ENCODE measurements at places on chromosomes 5 and 9.
A peak's percentile ranks its signal among the peaks of the same experiment; 100 is the strongest.

DNA sequence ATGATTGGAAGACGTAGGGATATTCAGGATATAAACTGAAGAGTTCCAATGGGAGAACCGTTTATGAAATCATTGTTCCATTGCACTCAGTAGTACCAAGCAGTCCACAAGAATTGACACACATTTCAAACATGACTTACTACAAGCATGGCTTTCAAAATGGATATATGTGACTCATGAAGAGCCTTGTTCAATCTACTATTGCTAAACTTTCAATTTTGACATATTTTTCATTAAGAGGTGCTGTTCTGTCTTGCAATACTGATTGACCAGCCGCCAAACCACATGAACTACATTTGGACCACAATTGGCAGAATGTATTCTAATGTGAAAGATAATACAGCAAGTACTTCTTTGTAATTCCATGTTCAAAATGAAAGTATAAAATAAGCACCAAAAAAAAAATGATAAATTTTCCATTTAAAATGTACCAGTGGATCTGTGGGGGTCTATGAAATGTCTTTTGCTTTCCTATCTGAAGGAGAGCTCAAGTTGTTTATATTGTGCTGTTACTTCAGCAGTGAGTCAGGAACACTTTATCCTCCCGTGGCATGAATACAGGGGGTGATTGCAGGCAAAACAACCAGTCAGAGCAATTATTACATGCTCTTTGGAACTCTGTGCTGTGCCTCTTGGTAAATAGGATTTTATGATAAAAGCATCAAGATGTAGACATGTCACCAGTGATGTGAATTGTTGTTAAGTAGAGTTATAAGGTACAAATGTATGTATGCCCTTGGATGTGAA is 366.0 kb downstream of the ARRDC3 start:
- no peak for DNase-seq

- DNase-seq: no peak
These were observed 73.5 kb upstream of the GALNT10 start for GRCh38 chr5:154117050-154117449.

DNA sequence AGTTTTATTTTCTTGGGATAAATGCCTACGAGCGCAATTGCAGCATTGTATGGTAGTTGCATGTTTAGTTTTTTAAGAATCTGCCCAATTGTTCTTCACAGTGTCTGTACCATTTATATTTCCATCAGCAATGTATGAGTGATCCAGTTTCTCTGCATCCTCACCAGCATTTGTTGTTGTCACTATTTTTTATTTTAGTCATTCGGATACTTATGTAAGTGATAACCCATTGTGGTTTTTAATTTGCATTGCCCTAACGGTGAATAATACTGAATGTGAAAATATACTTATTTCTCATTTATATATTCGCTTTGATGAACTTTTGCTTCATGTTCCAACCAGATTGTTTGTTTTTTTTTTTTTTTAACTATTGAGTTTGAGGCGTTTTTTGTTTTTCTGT is 33.7 kb upstream of the PWWP2A start:
- DNase-seq: no peak

DNA sequence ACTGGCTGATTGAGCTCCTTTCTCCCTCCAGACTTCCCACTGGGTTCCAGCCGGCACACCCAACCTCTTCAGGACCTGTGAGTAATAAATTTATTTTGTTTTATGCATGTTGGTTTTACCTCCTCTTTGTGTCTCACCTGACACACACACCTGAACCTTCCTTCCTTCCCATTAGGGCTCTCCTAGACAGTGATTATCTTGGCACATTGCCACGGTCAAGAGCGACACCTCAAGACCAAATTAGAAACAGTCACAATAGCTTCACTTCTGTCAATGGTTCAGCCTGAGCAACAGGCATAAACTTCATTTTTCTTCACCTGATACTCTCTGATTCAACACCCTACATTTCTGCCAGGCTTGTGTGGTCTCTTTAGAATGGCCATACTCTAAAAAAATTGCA is 296.3 kb upstream of the SMARCA2 start:
- DNase-seq: no peak

DNA sequence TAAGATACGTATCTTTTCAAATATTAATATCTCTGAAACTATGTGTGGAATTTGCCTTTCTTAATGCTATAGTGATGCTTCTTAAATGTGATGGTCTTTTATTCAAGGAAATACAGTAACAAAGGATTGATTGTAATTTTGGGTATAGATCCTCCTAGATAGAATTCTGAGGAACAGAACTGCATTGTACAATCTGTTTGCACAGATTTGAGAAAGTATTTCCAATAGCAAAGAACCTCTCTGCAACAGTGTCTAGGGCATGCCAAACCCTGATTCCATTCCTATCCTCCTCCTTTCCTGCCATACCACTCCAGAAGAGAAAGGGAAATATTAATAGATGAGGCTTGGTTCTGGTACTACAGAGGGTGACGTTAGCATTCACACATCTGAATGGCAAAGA is 10.4 kb downstream of the SMIM15 start:
- DNase-seq: no peak

GRCh38 chr5:32098291-32098690 is 75.8 kb downstream of the GOLPH3 start:
- no peak for DNase-seq

DNA sequence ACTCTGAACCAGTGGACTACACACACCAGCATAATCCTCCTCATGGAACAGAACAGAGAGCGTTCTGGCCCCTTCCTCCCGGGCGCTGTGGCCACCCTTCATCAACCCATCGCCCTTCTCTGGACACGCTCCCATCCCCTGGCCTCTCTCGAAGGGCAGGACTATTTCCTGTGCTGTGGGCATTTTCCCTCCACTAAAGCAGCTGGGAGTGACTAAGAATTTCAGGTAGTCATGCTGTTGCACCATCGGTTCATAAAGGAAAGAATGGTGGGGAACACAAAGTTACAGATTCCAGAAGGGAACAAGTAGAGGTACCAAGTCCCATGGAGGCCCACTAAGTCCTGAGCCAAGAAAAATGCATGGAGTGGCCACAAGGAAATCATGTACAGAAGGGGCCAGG is 68.6 kb downstream of the EPB41L4B start:
- DNase-seq: no peak

- DNase-seq: no peak
These were observed 29.7 kb upstream of the AUH start for GRCh38 chr9:91391412-91391811.

GRCh38 chr5:115236599-115236998 is 26.1 kb downstream of the PGGT1B start:
- DNase-seq: no peak

- DNase-seq: no peak
These were observed 94.4 kb downstream of the VAV2 start for GRCh38 chr9:133897675-133898074.

DNA sequence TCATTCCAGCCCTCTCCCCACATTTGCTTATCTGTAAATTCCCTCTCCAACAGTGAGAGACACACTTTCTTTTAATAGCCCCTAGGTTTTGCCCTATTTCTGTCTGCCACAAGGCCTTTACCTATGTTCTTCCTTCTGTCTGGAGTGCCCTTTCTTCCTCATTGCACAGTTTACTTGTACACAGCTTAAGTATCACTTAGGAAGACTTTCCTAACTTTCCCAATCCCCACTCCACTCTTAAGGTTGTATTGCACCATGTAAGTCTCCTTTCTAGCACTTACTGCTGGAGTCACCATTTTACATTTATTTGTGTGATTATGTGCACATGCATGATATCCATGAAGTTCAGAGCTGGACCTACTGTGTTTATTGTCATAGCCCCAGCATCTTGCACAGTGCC is 10.8 kb upstream of the CKMT2 start:
- no peak for DNase-seq

GRCh38 chr5:61831736-61832135 is 474.3 kb upstream of the KIF2A start:
- DNase-seq: no peak

GRCh38 chr5:170579601-170580000 is 75.8 kb downstream of the KCNIP1 start:
- DNase-seq: no peak

DNA sequence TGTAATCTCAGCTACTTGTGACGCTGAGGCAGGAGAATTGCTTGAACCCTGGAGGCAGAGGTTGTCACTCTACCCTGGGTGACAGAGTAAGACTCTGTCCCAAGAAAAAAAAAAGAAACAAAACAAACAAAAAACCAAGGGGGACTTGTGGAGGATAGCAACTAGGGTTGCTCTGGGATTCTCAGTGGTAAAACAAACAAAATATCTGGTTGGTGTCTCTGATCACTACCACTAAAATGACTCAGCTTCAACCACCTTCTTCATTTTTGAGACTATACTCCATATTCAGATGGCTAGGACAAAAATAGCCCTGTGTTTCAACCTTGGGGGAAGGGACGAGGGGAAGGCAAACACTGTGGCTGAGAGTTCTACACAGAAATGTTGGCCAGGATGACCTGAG is 110.3 kb downstream of the ARRDC3 start:
- no peak for DNase-seq

GRCh38 chr5:76083555-76084495 is 642 bp downstream of the SV2C start:
- no peak for DNase-seq

DNA sequence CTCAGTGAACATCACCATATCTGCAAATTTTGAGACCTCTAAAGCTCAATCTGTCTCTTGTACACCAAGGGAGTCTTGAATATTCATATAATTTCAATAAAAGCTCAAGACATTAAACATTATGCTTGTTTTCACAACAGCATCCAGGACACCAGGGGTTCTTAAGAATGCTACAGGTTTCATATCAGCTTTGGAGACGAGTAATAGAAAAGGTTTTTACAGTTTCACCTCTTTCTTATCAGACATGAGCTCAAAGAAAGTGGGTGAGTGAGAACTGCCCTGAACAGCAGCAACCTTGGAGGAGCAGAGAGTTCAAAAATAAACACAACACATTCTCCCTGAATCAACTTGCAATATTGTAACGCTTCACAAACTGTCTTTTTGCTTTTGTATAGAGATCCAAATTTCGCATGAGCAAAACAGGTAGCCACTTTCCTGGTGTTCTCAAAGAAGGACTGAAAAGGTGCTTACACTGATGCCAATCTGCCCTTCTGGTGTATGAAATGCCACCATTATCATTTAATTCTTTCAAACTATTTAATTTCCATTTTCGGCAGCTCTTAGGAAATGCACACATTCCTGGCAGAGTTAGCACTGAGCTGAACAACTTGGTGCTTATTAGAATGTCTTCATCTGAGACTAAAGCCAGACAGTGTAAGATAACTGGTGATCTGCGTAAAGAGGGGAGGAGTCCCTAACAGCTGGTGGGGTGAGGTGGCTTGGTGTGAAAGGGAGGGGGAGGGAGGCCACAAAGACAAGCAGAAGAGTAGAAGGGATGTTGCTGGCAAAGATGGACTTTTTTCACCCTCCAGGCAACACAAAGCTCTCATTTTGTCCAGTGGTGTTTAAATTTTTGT is 535.3 kb downstream of the PDE4D start:
- peak; percentile 36 for DNase-seq

GRCh38 chr5:107980923-107981692 is 310.4 kb upstream of the EFNA5 start:
- no peak for DNase-seq

- DNase-seq: no peak
These were observed 53.9 kb upstream of the SUSD3 start for GRCh38 chr9:93004561-93004960.

DNA sequence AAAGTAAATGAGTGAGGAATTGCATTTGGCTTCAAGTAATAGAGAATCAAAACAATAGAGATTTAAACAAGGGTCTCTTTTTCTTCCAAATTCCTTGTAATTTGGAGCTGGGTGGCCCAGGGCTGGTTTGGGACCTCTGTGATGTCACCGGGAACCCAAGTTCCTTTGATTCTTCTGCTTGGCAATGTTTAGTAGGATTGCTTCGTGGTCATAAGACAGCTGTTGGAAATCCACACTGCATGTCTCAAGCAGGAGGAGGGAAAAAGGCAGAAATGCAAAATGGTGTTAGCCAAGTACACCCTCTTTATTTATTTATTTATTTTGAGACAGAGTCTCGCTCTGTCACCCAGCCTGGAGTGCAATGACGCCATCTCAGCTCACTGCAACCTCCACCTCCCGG is 72.6 kb upstream of the IL12B start:
- DNase-seq: no peak

- DNase-seq: no peak
These were observed 509.2 kb downstream of the CETN3 start for GRCh38 chr5:89900346-89900745.

DNA sequence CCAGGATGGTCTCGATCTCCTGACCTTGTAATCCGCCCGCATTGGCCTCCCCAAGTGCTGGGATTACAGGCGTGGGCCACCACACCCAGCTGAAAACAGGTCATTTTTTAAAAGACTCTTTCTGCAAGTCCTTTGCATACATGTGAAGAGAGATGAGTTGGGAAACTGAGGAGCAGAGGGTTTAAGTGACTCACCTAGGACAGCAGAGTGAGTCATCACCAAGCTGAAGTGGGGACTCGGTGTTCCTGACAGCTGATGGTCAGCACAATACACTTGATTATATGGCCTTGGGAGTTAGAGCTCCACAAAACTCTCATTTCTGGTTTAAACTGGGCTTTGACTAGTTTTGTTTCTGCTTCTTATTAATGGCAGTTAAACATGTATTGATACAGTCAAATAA is 38.1 kb upstream of the SSBP2 start:
- DNase-seq: no peak

DNA sequence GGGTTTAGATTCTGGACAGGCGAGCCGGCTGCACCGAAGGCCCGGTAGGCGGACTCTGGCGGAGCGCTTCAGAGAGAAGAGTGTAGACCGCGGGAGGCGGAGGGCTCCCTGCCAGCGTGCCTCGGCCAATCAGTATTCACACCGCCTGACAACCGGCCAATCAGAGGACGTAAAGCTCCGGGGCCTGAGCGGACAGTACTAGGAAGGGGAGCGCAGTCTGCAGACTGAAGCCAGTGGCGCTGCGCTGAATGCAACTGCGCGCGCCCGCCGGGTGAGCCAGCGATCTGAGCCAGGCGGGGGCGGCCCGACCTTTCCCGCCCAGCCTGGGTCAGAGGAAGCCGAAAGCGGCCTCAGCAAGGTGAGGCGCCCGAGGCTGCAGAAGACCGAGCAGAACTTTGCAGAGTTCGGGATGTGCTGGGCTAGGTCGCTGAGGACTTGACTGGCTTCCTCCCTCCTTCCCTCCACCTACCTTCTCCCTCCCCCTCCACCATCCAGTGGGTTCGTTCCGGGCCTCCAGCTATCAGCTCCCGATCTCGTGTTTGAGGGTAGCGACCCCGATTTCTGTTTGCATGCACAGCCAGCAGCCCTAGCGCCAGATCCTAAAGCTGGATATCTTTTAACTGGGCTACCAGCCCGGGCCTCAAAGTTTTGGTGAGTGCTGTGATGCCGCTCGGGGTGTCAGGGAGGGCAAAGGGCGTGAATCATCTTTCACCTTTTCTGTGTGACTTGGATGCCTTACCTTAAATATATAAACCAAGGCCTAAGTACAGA is at the start of gene DMRT2:
TSS of gene DMRT2 (plus strand) at position 233 of the 771 bp plus-strand sequence. CDS start 1,257 bp downstream, outside the sequence.
- peak; percentile 97 for DNase-seq

GRCh38 chr9:129027224-129027684 is 877 bp downstream of the SH3GLB2 start:
- no peak for DNase-seq

GRCh38 chr9:10253341-10253740 is 359.5 kb downstream of the PTPRD start:
- DNase-seq: no peak

All from femur (tissue), 1 donor.